ENCODE measurements at places on chromosomes 2 and 18. TPM values are rescaled to one million over a fixed set of nuclear protein-coding genes. Genes with fewer than 3 reads are reported as not detected.

- DNase-seq = no peak
Measured at GRCh38 chr2:133523406-133523805, 44.9 kb downstream of the NCKAP5 start.

DNA sequence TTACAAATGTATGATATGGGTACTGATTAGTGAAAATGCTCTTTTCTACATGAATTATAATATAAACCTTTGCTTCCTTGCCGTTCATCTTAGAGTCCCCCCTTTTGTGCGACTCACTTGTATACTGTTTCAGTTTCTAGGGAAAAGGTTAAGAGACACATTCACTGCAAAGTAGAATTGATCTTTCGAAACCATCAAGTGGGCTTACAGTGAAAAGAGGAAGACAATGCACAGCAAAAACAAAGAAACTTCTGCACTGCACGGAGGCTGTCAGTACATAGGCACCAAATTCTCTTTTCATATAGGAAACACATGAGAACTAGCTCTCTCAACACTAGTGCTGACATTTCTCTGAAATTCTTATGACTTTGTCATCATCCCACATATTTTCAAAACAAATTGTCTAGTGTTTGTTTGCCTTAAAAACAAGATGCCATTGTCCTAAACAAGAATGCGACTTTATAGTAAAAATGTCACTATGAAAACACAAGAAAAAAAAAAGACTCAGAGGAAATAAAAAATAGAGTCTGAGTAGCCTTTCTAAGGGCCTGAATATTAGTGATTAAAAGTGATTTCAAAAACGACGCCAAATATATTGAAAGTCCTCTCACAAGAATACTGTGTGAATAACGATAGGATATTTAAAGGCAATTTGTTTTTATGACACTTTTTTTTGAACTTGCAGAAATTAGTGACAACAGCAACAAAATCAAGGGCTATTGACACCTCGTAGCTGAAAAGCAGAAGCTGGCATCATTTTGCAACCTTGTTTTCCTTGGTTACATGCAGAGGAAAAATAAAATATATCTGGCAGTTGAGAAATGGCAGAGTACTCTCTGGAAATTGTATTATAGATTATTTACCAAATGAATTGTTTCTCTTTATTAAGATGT is 827.0 kb downstream of the BCL11A start:
- no peak for DNase-seq

DNA sequence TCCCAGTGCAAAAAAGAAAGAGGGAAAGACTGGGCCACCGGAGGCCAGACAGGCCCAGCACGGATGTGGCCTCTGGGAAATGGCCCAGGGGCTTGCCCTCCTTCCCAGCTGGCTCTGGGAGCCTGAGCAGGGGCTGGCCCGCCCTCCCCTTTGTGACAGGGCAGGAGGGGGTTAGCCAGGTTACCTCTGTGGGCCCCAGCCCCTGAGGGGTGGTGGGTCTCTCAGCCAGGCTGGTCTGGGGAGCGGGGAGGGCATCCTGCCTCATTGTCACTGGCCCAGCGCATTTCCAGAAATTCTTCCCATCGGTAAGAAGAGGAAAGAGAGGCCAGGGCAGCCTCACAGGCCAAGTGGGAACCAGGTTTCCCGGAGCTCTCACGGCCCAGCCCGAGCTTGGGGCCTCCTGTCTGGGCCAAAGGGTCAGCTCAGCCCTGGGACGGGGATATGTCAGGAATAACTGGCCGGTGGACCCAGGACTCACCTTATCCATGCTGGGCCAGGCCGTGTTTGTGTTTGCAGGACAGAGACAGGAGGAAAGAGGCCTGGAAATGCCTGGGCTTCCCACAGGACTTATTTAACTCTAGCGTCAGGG is 182.2 kb downstream of the ZFP36L2 start:
- DNase-seq = peak; percentile 75

DNA sequence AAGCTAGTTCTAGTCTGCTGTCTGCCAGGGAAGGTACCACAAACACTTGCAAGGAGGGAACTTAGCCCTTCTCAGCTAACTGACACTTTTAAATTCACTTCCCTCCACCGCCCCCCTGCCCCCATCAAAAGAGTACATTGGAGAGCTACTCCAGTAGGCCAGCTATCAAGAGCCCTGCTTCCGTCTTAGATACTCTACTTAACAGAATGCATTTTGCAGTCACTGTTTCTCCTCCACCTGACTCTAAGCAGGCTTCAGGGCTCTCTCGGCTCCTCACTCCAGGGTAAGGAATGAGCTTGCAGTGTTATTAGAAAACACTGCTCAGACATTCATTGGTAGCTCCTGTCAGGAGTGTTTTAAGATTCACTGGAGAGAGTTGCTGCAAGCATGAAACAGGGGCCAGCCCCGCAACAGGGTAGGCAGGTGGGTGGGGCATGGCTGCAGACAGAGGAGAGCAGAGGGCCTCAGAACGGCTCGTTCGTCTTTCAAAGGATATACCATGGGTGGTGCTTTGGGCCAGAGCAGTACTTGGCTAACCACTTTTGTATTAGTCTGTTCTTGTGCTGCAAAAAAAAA is 35.3 kb upstream of the PDCL3 start:
- no peak for DNase-seq

- DNase-seq = no peak
Measured at GRCh38 chr2:29612568-29612967, 308.8 kb downstream of the ALK start.

- no peak for DNase-seq
Measured at GRCh38 chr2:126642031-126642430, 13.9 kb upstream of the GYPC start.

LHCGR gene
- 0.37 TPM for total RNA-seq

ASIC4 gene
- total RNA-seq = not detected

FTCDNL1 gene
- 1.1 TPM for total RNA-seq

MEIS1 gene
- total RNA-seq = 96.9 TPM
